ENCODE measurements at places on chromosomes 5 and 9. TPM values are rescaled to one million over a fixed set of nuclear protein-coding genes. Genes with fewer than 3 reads are reported as not detected.

- no peak for DNase-seq
Observed at GRCh38 chr9:6123416-6123815, 92.2 kb upstream of the IL33 start.

DNA sequence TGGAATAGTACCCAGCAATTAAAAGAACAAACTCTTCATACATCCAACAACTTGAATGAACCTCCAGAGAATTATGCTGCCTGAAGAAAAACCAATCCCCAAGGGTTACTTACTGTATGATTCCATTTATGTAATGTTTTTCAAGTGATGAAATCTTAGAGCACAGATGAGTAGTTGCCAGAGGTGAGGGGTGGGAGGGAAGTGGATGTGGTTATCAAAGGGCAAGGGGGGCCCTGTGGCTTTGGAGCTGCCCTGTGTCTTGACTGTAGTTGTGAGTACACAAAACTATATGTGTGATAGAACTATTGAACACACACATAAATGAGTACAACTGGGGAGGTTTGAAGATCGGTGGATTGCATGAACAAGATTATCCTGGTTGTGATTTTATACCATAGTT lies 115.8 kb upstream of the SLC25A48 start:
- DNase-seq = no peak

DNA sequence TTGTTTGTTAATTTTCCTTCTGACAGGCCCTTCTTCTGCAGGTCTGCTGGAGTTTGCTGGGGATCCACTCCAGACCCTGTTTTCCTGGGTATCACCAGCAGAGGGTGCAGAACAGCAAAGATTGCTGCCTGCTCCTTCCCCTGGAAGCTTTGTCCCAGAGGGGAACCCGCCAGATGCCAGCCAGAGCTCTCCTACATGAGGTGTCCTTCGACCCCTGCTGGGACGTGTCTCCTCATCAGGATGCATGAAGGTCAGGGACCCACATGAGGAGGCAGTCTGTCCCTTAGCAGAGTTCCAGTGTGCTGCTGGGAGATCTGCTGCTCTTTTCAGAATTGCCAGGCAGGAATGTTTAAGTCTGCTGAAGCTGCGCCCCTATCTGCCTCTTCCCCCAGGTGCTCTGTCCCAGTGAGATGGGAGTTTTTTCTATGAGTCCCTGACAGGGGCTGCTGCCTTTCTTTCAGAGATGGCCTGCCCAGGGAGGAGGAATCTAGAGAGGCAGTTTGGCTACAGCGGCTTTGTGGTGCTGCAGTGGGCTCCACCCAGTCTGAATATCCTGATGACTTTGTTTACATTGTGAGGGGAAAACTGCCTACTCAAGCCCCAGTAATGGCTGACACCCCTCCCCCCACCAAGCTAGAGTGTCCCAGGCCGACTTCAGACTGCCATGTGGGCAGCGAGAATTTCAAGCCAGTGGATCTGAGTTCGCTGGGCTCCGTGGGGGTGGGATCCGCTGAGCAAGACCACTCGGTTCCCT lies 772.0 kb upstream of the FAM174A start:
- DNase-seq = no peak

DNA sequence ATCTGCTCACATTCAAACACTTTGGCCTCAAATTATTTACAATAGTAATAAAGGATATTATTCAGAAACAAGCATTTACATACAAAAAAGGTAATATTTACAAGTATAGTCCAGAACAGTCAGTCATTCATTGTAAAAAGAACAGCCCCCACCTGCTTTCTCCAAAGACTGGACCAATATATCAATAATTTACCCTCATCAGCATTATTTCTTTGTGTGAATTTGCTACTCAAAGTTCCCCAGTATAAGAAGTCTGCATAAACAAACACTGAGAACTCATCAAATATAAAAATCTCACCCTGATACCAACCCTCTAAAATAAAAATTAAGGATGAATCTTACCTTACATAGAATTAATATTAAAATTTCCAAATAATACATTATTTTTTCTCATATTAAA lies 267.8 kb upstream of the POU5F2 start:
- no peak for DNase-seq

GRCh38 chr5:88396751-88397281 lies 128.2 kb upstream of the TMEM161B start:
- DNase-seq = no peak

DNA sequence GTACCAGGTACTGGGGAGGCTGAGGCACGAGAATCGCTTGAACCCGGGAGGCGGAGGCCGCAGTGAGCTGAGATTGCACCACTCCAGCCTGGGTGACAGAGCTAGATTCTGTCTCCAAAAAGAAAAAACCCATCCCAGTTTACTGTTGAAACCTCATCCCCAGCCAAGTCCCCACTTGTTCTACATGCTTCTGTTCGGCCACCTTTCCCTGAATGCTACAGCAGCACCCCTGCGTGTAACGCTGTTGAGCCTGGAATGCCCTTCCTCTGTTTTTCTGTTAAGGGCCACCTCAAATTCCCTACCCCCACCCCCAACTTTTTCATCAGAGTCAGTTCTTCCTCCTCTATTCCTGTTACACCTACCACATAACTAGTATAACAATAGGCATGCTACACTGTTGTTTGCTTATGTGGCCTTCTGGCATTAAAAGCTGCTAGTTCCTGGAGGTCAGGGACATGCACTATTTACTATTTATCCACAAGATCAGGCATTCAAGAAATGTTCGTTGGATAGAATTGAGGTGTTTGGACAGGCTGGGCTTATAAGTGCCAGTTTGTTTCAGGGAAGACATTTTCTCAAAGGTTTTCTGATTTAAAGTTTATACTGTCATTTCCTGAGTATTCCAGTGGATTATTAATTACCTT lies 47.1 kb upstream of the C5orf47 start:
- DNase-seq = no peak

DNA sequence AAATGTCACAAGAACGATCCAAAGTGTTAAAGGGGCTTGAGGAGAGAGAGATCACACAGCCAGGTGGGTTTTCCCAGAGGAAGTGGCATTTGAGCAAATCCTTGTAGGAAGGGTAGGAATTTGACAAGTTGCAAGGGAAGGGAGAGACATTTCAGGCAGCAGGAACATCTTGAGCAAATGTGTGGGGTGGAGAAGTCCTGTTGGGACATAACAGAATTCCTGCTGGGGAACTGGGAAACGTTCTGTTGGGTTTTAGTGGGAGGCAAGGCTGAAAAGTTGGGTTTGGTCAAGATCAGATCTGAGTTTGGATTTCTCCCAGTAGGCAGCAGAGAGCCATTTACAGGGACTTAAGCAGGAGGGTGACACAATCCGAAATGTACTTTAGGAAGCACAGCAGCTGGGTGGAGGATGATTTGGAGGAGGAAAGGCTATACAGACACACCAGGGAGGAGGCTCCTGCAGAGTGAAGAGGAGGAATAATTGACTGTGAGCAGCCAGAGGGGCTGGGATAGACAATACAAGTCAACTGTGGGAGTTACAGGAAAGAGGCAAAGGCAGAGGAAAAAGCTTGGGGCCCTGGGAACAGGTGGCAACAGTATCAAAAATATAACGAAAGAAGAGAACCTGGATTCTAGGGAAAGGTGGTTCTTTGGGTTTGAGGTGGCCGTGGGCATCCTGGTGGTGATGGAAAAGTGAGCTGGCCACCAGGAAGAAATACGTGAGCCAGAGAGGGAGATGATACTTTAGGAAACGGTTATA lies 3.1 kb upstream of the ZSWIM6 start:
- DNase-seq = no peak

DNA sequence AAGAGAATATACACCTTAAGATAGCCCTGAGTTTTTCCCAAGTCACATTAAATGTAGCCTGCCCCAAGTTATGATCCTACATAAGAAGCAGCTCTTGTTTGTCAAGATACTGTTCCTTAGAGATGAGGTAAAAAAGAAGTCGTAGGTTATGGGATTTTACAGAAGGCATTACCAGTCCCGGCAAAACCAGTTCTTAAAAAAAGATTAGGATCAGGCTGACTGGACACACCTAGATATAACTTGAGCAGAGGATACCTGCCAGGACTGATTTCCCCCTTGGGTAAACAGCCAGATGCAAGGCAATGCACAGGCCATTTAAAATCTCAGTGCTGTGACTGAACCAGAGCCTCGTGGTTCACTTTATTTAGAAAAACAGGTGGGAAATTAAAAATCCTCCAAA lies 14.1 kb upstream of the SEMA5A start:
- no peak for DNase-seq

- DNase-seq = no peak
Observed at GRCh38 chr5:135604056-135604455, 25.3 kb upstream of the CXCL14 start.

GRCh38 chr9:1768561-1768960 lies 246.6 kb upstream of the SMARCA2 start:
- DNase-seq = no peak

DNA sequence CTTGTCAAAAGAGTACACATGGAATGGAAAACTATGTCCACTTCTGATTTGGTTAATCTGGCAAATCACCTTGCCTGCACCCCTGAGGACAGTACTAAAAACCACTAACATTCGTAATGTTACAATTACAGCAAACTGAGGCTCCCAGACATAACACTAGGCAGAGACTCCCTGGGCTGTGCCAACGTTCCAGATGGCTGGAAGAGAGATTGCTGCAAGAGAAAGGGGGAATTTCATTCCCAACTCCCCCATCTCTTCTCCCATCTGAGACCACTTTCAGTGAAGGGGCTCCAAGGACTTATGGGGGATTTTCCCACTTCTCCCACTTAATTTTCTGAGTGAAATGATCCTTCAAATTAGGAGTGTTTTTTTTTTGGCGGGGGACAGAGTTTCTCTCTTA lies 11.3 kb downstream of the OR1J1 start:
- DNase-seq = no peak

Gene SPOCK1
- 43.4 TPM for total RNA-seq

Gene LHX6
- total RNA-seq = 10.8 TPM

Gene KLF9
- total RNA-seq = 19.0 TPM

Gene PCDHA8
- total RNA-seq = not detected

Gene ZCCHC10
- total RNA-seq = 19.9 TPM

All from cardiac septum (tissue), 1 donor.